Left ventricle myocardium inferior (tissue), 1 donor: ENCODE measurements at places on chromosomes 4 and X. TPM values are rescaled to one million over a fixed set of nuclear protein-coding genes. Genes with fewer than 3 reads are reported as not detected.

Gene USP17L30
- total RNA-seq = not detected

Gene NXF3
- 0.69 TPM for total RNA-seq

Gene AKAP17A
- 15.8 TPM for total RNA-seq

Gene FAT4
- 6.7 TPM for total RNA-seq

Gene SMIM20
- 45.4 TPM for total RNA-seq

Gene CT55
- total RNA-seq = not detected

Gene KLB
- not detected for total RNA-seq

Gene MAPK10
- 4.0 TPM for total RNA-seq

Gene ADGRG4
- total RNA-seq = not detected

Gene SCOC
- total RNA-seq = 84.5 TPM

Gene COX7B2
- not detected for total RNA-seq

Gene CCNI
- 344 TPM for total RNA-seq

Gene DCAF8L1
- not detected for total RNA-seq

Gene ZNF711
- 1.7 TPM for total RNA-seq

Gene LEF1
- total RNA-seq = 0.41 TPM

Gene ADGRA3
- 26.9 TPM for total RNA-seq

Gene TEX11
- not detected for total RNA-seq

Gene STPG2
- not detected for total RNA-seq

Gene UGT2A3
- not detected for total RNA-seq

Gene TCEAL6
- not detected for total RNA-seq

Gene HEPH
- total RNA-seq = 26.2 TPM

Gene PPP2R2C
- total RNA-seq = 9.7 TPM

Gene BCAP31
- 80.8 TPM for total RNA-seq

Gene CPLX1
- total RNA-seq = 4.8 TPM

Gene PTTG2
- total RNA-seq = 0.58 TPM

Gene FAM9C
- not detected for total RNA-seq

Gene SRD5A3
- total RNA-seq = 6.8 TPM

Gene IL1RAPL1
- total RNA-seq = 1.9 TPM

Gene RGN
- total RNA-seq = 18.8 TPM

Gene CFAP47
- total RNA-seq = not detected

Gene AFP
- not detected for total RNA-seq

Gene TSPAN7
- 14.8 TPM for total RNA-seq

Gene DNASE1L1
- total RNA-seq = 56.3 TPM

Gene ARHGAP24
- total RNA-seq = 13.7 TPM

Gene MAGEA12
- not detected for total RNA-seq

Gene CFI
- 6.8 TPM for total RNA-seq

Gene GLRB
- total RNA-seq = 12.0 TPM

Gene PPBP
- total RNA-seq = 1.2 TPM

Gene UGT2B28
- not detected for total RNA-seq

Gene SHROOM3
- 16.2 TPM for total RNA-seq

Gene ADH7
- not detected for total RNA-seq

Gene ARL9
- total RNA-seq = not detected

Gene ADGRL3
- total RNA-seq = 6.1 TPM

Gene USP17L5
- total RNA-seq = not detected

Gene HOPX
- 21.3 TPM for total RNA-seq

Gene PGAM4
- total RNA-seq = not detected

Gene PNMA6F
- not detected for total RNA-seq

Gene P2RY10
- not detected for total RNA-seq

Gene GPC3
- total RNA-seq = 5.4 TPM

Gene FRMPD3
- total RNA-seq = not detected

Gene ADAMTS3
- 0.60 TPM for total RNA-seq
